PC-3 (cell line): ENCODE measurements at places on chromosomes 7 and 10.

GRCh38 chr7:75953431-75953830 is 38.5 kb downstream of the POR start:
- no peak for DNase-seq

- DNase-seq = no peak
These were observed 97.2 kb downstream of the OAT start for GRCh38 chr10:124321433-124322089.

DNA sequence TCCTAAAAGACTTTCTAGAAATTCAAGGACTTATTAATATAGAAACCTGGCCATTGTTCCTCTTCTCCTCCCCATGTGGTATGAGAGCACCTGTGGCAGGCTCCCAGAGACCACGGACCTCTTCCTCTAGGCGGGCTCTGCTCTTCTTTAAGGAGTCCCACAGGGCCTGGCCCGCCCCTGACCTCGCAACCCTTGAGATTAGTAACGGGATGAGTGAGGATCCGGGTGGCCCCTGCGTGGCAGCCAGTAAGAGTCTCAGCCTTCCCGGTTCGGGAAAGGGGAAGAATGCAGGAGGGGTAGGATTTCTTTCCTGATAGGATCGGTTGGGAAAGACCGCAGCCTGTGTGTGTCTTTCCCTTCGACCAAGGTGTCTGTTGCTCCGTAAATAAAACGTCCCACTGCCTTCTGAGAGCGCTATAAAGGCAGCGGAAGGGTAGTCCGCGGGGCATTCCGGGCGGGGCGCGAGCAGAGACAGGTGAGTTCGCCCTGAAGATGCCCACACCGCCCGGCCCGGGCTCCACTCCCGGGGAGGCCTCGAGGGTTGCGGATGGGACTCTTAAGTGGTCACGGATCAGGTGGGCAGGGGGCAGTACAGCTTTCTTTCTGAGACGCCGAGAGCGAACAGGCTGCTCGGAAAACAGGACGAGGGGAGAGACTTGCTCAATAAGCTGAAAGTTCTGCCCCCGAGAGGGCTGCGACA is at the start of gene SLC26A4:
TSS of gene SLC26A4 (plus strand) at position 448 of the 700 bp plus-strand sequence. CDS start 814 bp downstream, outside the sequence.
- no peak for DNase-seq

DNA sequence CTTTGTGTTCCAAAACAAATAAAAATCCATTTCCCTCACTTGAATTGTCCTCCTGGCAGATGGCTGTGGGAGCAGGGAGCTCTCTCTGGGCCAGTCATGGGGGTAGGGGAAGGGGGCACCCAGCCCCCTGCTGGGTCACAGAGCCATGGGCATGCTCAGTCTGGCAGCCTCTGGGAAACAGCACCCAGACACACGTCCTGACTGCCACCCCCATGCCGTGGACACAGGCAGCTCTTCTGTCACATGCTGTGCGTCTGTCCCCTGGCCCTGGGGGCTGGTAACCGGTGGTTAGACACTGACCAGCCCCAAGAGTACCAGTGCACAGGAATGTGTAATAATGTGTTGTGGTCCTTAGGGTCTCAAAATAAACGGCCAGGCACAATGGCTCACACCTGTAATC is 47.0 kb downstream of the RASGEF1A start:
- no peak for DNase-seq

DNA sequence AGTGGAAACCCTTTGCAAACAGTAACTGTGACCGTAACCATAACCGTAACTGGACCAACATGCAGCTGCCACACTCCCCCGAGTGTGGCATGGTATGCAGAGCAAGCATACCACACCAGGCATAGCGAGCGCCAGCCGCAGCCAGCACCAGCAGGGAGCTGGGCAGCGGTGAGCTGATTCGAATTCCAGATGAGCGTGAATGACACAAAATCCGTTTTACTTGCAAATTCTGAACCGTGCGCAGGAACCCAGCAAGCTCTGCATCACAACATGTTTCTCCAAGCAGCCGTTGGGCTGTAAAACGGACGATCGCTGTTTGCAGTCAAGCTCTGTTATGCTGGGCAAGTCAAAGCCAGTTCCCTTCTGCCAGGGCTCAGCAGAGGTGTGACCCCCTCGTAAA is 111.1 kb downstream of the OAT start:
- DNase-seq = no peak
